ENCODE measurements at places on chromosomes 7 and 10.

GRCh38 chr10:13496931-13497330, 31.9 kb downstream of the BEND7 start:
- DNase-seq = no peak

DNA sequence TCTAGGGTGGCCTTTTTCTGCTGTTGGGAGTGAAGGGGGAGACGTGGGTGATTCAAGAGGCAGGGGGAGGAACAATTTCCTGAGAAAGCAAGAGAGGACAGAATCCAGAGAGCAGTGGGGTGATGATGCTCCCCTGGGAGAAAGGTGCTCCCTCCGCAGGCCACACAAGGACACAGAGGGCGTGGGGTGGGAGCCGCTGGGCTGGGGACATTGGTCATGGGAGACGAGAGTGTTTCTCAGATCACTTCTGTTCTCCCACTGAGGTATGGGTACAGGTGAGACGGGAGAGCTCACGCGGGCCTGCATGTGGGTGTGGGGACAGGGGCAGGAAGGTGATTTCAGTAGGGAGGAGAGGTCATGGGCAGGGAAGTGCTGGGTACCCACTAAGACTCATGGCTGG, 259.5 kb upstream of the CTBP2 start:
- DNase-seq = no peak

GRCh38 chr10:48465860-48466521, 138.9 kb downstream of the ARHGAP22 start:
- no peak for DNase-seq

GRCh38 chr7:120941856-120942255, 8.7 kb upstream of the ING3 start:
- no peak for DNase-seq

DNA sequence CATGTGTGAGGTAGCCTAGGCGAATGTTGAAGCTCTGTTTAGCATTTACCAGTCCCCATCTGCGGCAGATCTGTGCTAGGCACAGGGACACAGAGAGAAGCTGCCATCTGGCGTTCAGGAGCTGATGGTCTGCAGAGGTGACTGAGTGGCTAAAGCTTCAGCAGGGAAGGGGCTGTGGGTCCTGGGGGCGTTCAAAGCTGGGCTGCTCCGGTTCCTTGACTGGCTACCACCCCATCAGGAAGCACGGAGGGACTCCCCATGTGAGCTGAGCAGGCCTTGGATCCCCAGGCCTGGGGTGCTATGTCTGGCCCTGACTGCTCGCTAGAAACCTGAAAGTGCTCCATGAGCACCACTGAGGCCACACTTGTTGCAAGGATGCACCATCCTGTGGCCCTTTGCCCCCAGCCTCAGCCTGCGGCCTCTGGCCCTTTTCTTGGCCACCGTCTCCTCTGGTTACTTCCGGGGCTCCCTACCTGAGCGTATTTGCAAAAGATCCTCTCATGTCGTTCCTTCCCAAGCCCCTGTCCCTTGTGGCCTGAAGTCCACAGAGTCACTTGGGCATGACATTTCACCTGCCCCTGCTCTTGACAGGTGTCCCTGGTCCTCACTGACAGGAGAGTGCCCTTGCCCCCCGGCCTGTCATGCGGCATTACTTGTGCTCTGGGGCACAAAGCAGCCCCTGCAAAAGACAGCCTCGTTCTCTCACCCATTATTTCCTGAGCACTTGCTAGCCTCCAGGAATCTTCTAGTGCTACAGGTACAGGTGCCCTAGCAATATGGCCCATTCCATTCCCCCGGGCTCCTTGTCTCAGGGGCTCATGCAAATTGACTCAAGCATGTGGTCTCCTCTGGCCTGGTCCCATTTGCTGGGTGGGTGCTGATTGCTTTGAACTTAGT, 108.1 kb downstream of the GLRX3 start:
- no peak for DNase-seq

GRCh38 chr7:95874129-95874528, 101.8 kb downstream of the DYNC1I1 start:
- DNase-seq = no peak

DNA sequence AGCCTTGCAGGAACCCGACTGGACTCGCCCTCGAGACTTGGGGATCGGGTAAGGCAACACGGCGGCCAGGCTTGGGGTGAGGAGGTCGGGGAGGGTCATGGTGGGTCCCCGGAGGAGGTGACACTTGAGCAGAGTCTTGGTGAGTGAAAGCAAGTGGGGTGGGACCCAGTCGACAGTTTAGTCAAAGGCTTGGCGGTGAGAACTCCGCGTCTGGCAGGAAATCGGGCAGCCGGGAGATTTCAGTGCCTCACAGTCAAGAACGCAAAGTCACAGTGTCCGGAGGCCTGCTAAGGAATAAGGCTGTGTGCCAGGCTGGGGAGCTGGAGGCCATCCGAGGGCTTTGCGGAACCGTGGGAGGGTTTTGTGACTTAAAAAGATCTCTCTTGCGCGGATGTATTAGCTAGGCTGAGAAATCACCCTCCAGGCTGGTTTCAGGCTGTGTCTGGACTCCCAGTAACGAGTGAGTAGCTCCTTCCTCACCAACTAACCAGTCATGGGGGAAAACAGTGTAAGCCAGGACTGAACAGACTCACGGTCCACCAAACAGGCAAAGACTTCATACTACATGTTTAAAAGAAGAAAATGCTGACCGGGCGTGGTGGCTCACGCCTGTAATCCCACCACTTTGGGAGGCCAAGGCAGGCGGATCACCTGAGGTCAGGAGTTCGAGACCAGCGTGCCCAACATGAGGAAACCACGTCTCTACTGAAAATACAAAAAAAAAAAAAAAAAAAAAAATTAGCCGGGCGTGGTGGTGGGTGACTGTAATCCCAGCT, 613 bp downstream of the AP5Z1 start:
- peak; percentile 45 for DNase-seq

DNA sequence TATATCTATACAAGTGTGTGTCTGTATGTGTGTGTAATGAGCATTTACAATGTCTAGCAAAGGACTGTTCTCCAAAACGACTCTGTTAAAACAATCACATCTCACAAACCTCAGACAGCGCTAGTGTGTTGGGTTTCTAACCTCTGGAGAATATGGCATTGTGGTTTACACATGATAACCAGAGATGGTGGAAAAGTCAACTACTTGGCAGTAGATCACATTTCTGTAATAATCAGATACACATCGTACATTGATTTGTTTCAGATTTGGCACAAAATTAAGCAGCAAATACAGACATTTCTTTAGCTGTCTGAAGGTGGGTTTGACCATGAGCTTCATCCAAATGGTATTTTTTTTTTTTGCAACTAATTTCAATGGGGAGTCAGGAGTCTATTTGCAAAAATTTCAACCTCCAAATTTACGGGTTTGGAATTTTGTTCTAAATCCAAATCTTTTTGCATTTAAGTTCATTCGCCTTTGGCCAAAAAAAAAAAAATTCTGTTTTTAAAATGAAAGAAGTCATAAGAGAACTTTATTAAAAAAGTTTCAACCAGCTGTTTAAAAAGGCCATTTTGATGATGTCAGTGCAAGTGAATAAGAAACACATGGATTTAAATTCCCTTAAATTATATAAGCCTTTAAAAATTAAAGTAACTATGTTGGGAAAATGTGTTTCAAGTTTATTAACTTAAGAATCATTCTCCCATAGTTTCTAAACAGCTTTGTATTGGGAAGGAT, 127.8 kb downstream of the TMEM26 start:
- DNase-seq = no peak

GRCh38 chr10:423178-423577, 266.3 kb downstream of the DIP2C start:
- no peak for DNase-seq

GRCh38 chr10:119342335-119342734, 135.0 kb downstream of the GRK5 start:
- no peak for DNase-seq

- no peak for DNase-seq
These were observed 1.0 kb downstream of the TNS3 start for GRCh38 chr7:47580811-47581331.

DNA sequence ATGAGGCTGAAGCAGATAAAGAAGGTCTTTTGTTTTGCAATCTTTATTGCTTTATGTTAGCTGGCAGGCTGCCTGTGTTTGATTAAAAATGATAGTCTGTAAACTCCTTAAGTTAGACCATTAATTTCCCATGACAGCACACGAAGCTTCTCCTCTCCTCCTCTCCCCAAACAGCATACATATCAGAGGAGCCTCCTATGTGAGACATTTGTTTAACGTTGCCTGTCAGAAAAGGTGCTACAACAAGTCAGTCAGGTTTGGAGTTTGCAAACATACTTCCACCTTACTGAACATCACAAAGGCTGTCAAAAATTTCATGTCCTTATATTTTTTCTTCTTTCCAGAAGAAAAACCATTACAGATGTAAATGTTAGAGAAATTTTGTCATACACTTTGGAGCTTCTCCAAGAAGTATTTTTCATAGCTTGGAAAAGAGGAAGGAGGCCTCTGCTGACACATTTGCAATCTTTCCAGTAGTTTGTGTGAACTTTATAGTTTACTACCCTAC, 393.1 kb downstream of the EXOC4 start:
- DNase-seq = no peak

DNA sequence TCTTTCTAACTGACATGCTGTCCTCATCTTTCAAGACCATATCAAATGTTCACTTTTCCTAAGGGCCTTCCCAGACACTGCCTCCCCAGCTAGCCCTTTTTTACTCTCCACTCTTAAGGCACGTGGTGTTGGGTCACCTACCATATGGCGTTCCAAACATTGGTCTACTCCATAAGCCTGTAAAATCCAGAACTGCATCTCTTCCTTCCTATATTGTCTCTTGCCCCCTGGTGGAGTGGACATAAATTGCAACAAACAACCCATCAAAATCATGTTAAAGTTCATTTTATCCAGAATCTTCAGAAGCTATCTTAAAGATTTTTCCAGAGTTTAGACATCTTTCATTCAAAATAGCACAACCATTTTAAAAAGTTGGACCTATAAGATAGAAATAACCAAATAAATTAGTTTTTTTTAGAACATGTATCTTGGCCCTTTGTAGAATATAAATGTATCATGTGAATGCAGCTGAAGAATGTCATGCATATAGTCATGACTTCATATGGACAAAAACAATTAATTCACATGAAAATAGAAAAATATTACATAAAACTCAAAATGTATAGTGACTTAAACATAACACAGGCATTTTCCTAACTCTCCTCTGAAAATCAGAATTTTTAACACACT, 180.6 kb upstream of the CHRM2 start:
- peak; percentile 10 for DNase-seq

DNA sequence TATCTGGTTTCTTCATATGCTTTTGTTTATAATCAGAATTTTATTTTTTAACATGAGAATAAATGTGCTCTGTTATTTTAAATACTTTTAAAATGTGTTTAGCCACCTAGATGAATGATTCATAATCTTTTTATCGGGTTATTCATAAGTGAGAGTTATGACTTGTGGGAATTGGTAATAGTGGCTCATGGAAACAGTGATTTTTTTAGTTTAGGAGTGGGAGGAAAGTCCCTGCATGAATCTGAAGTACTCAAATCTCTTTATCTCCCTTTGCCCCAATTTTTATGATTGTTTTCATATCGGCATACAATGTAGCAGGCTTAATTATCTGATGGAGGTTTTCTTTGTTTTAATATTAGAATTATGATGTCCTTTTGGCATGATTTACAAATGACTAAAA, 42.9 kb downstream of the TAX1BP1 start:
- DNase-seq = no peak
